ENCODE measurements at places on chromosomes 3 and 15.

- DNase-seq: peak; percentile 77
Measured at GRCh38 chr15:27414168-27414870, 443.3 kb downstream of the GABRG3 start.

- no peak for DNase-seq
Measured at GRCh38 chr15:99121207-99121606, 16.3 kb downstream of the SYNM start.

DNA sequence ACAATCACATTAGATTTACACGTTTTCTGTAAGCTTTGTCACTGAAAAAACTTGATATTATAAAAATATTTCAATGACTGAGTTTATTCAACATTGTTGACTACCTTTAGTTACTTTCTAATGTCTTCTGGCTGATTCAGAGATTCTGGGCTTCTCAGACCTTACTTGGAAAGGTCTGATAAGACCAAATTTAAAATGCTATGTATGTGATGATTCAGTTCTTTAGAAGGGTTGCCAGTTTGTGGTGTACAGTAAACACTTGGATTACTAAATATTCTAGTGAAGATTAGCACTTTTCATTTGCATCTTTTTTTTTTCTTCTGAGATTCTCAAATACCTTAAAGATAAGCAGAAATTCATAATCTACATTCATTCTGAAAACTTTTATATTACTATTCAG is 49.8 kb downstream of the SGO1 start:
- no peak for DNase-seq

DNA sequence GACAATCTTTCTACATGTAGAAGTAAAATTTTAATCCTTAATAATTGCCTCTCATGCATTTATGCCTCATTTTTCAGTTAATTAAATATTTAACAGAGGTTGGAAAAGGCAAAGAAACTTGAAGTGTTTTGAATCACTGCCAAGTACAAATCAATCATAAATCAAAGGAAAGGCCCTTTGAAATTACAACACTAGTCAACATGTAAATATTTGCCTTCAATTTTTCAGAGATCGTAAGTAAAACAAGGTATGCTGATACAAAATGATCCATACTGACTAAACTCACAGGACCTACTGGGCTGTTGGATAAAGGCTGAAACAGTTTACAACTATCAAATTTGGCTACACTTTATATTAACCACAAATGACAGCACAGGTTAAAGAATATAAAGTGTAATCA is 33.9 kb downstream of the ZBBX start:
- DNase-seq: no peak

DNA sequence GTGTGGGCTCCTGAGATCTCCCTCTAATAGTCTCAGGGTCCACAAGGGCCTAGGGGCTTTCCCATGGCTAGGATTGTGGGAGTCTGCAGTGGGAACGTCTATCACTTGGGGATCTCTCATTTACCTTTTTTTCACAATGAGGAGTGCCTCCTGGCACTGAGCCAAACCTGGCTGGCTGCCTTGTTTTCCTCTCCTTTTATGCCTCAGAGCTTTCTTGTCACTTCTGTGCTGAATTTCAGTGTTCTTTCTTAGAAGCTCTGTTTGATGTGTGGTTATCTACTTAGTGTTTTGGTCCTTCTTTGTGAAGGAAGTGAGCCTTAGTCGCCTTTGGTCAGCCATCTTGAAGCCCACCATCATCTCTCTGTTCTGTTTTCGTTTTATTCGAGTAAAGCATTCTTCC is 33.9 kb downstream of the DOCK3 start:
- DNase-seq: no peak

- DNase-seq: peak; percentile 82
Measured at GRCh38 chr3:99242271-99242670, 340.8 kb upstream of the DCBLD2 start.

GRCh38 chr3:104909721-104910120 is 457.0 kb upstream of the ALCAM start:
- peak; percentile 40 for DNase-seq

- peak; percentile 98 for DNase-seq
Measured at GRCh38 chr3:188212308-188212969, 58.5 kb downstream of the LPP start.

- no peak for DNase-seq
Measured at GRCh38 chr3:117254985-117255384, 545.4 kb downstream of the TUSC7 start.

GRCh38 chr3:179414804-179415203 is 36.5 kb downstream of the GNB4 start:
- no peak for DNase-seq

DNA sequence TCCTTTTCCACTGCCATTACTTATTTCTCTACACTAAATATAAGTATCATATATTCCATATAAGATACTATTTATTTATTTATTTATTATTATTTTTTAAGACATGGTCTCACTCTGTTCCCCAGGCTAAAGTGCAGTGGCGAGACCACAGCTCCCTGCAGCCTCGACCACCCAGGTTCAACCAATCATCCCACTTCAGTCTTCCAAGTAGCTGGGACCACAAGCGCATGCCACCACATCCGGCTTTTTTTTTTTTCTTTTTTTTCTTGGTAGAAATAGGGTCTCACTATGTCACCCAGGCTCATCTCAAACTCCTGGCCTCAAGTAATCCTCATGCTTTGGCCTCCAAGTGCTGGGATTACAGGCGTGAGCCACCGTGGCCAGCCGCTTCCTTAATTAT is 56.6 kb downstream of the TP53BP1 start:
- DNase-seq: no peak

- DNase-seq: no peak
Measured at GRCh38 chr15:28098360-28098765, 752 bp downstream of the OCA2 start.

- no peak for DNase-seq
Measured at GRCh38 chr3:50571486-50571885, 2.2 kb downstream of the HEMK1 start.

GRCh38 chr15:49902685-49903501 is 216.1 kb downstream of the ATP8B4 start:
- DNase-seq: peak; percentile 82

DNA sequence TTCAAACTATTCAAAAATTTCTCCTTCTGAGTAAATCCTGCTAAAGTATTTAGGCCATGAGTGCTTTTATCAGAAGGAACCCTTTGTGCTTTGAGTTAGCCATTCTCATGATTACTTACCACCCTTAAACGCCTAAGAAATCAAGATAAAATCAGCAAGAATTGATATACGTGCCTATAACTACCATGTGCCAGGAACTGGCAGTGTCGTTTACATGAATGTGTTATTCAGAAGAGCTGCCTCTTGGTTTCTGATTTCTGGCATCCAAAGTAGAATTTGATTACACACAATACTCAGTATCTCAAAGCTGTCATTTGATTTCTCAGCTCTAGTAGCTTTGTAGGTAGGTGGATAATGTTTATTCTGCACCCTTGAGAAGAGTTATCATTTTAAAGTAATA is 351.3 kb upstream of the CCDC54 start:
- DNase-seq: no peak
